ENCODE measurements at places on chromosomes 11 and 22.
A peak's percentile ranks its signal among the peaks of the same experiment; 100 is the strongest.

GRCh38 chr22:39949964-39950737 is 10.0 kb upstream of the TMA7B start:
- no peak for DNase-seq

GRCh38 chr11:23063276-23063675 is 203.0 kb upstream of the CCDC179 start:
- DNase-seq, result peak; percentile 96

GRCh38 chr11:34576331-34576730 is 44.6 kb upstream of the EHF start:
- no peak for DNase-seq

GRCh38 chr11:95016139-95016538 is 8.9 kb upstream of the KDM4E start:
- DNase-seq, result no peak

GRCh38 chr11:47477323-47477722 is 28.4 kb upstream of the RAPSN start:
- DNase-seq, result no peak

All from LNCaP clone FGC (cell line).